ENCODE measurements at places on chromosomes 7 and 10. TPM values are rescaled to one million over a fixed set of nuclear protein-coding genes. Genes with fewer than 3 reads are reported as not detected.

Gene DDX50
- 53.1 TPM for total RNA-seq

Gene WASHC2A
- total RNA-seq: 41.3 TPM

Gene CFAP43
- total RNA-seq: 6.3 TPM

Gene RSPH10B2
- total RNA-seq: not detected

Gene TUBAL3
- total RNA-seq: 0.49 TPM

Gene AFAP1L2
- total RNA-seq: 19.6 TPM

Gene C10orf67
- total RNA-seq: 0.11 TPM

Gene ABCB8
- total RNA-seq: 23.3 TPM

Data from camera-type eye (tissue), 1 donor.